Central memory CD4-positive, alpha-beta T cell (primary cell): ENCODE measurements at places on chromosomes 11 and 22.

- no peak for DNase-seq
These were observed 53.3 kb downstream of the FAR1 start for GRCh38 chr11:13721760-13722159.

- DNase-seq, result no peak
These were observed 2.0 kb downstream of the CLCF1 start for GRCh38 chr11:67371189-67371910.

DNA sequence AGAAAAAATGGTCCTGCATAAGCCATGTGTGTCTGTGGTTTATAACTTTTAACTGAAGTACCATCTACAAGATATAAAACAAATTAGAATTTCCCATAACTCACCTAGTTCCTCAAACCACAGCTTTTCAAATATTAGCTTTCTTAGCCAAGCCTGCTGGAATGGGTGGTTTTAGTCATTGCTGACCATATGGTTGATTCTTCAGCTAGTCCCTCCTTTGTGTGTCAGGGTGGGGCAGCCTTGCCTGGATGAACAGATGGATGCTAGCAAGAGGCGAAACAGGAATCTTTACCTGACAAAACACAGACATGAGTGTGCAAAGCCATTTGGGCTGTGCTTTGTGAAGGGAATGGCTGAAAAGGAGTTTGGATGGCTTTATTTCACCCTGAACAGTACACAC is 6.9 kb upstream of the B3GNT6 start:
- DNase-seq, result no peak

DNA sequence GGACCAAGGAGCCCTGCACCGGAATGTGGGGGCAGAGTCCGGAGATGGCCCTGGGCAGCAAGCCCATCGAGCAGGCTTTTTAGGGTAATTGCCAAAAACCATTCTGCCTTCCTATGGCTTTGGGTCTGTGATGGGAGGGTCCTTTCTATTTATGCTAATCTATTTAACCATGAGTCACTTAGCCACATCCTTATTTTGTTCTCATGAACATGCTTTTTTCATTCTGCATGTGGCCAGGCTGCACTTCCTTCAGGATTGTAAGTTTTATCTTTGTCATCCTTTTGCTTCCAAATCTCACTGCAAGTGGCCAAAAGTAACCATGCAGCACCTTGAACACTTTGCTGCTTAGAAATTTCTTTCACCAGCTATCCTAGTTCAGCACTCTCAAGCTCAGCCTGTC is 88.3 kb downstream of the EFCAB6 start:
- no peak for DNase-seq

GRCh38 chr22:35231585-35232084 is 25.7 kb upstream of the HMGXB4 start:
- DNase-seq, result peak; percentile 57

GRCh38 chr22:46367707-46368191 is 32.2 kb downstream of the TRMU start:
- DNase-seq, result peak; percentile 58

DNA sequence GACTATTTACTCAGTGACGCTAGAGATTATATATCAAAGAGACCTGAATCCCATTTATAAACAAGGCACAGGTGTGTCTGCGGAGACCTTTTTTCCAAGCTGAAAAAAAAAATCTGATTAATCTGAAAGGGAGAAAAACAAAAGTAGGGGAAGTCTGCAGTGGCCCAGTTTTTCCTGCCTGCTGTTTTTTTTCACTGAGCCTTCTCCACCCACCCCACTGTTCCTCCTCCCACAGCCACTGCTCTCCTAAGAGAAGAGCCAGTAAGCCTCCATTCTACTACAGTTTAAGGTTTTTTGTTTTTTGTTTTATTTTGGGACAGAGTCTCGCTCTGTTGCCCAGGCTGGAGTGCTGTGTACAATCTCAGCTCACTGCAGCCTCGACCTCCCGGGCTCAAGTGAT is 18.4 kb downstream of the ARFGAP2 start:
- no peak for DNase-seq

DNA sequence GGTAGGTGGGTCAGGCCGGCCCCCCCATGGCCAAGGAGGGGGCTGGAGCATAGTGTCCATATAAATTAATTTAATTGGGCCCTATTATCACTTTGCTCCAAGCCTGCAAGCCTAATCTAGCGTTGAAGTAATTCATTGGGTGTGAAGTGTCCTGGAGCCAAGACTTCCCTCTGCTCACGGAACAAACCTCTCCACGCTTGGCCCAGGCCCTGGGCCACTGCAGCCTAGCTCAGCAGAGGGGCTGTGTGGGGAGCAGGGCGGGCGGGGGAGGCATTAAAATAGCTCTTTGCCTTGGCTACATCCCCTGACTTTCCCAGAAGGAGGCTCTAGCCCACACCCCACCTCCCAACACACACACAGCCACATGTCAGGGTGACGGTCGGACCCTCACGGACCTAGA is 73.5 kb downstream of the THAP12 start:
- DNase-seq, result no peak

DNA sequence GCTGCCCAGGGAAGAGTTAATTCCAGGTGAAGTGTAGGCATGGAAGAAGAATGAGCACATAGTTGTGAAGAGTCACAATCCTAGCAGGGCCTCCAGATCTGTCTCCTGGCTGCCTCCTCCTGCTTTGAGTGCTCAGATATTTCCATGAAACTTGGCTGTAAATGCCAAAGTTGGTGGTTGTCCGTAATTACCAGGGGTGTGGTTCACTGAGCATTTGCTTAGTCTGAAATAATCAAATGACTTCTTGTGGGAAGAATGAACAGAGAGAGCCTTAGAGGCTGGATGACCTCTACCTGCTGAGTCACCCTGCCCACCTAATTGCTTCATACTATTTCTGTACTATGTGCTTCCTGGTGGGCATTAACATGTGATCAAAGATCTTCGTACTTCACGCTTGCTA is 50.9 kb downstream of the APIP start:
- DNase-seq, result no peak

- DNase-seq, result no peak
These were observed 550.7 kb downstream of the ETS1 start for GRCh38 chr11:128036556-128037093.

DNA sequence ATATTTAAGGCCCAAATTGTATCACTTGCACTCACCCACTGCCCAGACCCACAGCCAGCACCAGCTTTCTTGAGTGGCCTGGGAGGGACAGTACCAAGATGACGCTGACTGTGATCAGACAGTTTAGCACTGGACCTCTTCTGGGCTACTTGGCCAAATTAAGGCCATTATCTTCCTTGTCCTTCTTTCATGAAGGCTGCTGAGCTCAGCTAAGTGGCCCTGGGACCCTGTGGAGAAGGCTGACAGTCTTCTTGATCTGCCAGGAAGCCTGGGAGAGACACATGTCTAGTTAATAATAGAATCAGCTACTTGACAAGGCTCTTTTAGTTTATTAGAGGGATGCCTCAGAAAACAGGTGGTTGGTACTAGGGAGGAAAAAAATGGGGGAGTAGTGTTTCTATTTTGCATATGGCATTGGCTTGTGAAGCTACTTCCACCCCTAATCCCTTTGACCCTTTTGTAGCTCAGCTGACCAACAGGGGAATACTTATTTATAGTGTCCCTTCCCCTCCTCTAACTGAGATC is 127.9 kb upstream of the NTM start:
- DNase-seq, result no peak

DNA sequence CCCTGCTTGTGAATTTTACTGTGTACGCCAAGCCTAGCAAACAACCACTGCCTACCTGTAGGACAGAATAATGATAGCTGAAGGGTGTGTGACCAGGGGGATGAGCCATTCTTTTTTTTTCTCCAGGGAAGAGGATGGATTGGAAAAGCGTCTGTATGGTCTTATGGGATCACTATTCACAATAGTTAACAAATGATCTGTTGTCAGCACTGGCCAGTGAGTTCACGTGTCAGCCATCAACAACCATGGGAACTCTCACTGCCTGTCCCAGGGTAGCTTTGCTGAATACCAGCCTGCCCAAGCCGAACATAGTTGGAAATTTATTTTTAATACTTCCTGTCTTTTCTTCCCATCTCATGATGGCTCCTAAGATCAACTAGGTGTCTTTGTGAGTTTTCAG is 170.2 kb downstream of the ST3GAL4 start:
- DNase-seq, result no peak

- DNase-seq, result peak; percentile 54
These were observed 335 bp downstream of the TMEM138 start for GRCh38 chr11:61362542-61362875.

GRCh38 chr22:29821291-29822016 is 16.6 kb downstream of the ASCC2 start:
- no peak for DNase-seq

- DNase-seq, result no peak
These were observed 843 bp downstream of the OPCML start for GRCh38 chr11:133531458-133531857.

- no peak for DNase-seq
These were observed 19.0 kb downstream of the TRIM5 start for GRCh38 chr11:5665746-5666401.

- no peak for DNase-seq
These were observed 40.9 kb upstream of the SUSD2 start for GRCh38 chr22:24140357-24140756.

GRCh38 chr11:31643857-31644256 is 134.3 kb downstream of the ELP4 start:
- no peak for DNase-seq

DNA sequence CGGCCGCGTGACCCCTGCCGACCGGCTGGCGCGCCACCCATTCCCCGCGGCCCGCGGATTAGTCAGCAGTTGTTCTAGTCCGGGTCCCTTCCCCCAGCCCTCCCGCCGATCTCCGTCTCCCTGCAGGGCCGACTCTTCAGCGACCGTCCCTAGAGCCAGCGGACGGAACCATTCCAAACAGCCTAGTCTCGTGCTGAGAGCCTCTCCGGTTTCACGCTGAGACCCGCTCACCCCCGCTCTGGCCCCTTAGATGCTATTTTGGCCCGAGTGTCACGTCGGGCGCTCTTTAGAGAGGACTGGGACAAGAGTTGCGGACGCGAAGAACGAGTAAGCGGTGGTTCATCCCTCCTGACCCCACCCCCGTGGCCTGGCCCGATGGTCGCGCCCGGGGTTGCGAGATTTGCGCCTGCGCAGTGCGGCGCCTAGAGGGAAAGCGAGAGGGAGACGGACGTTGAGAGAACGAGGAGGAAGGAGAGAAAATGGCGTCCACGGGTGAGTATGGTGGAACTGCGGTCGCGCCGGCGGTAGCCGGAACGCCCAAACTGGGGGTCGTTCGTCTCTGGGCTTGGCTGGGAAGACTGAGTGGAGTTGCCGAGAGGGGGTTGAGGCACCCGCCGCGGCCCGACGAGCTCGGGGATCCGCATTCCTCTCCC is at the start of the genes EWSR1 and RHBDD3:
Gene EWSR1 (plus strand): TSS at position 411 of the 653 bp plus-strand sequence. CDS start 69 bp downstream, at position 480.
Gene RHBDD3 (minus strand): TSS at position 124 of the 653 bp plus-strand sequence. CDS start 2,355 bp downstream, outside the sequence.
- peak; percentile 95 for DNase-seq

DNA sequence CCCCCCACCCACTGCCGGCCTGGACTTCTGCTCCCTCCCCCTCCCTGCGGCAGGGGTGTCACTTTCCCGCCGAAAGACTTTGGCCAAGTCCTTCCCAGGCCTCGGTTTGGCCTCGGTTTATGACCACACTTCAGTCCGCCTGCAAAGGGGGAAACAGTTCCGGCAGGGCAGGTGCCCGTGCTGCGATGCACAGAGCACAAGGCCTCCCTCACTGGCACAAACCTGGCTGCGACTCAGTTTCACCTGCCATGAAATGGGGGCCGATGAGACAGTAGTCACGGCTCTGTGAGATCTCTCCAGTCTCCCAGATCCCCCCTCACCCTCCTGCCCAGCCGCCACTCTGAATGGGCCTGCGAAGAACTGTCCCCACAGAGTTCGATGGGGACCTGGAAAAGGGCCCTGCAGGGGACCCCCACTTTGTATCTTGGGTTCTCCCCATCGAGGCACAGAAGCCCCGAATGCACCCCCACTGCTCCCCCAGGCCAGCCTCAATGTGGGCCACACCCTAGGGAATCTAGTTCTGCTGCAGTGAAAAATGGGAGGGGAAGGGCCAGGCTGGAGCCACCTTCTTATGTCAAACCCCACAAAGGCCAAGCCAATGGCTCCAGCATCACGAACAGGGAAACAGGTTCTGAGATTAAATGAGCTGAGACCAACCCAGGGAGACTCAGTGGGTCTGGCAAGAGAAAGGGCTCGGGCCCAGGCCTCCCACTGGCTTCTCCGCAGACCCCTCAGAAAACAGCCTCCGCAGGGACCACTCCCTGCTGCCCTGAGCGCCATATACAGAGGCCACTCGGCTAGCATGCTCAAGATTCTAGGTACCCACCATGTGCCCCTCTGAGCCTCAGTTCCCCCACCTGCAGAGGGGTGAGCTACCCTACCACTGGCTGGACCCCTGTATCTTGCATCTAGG is 29.0 kb downstream of the ARVCF start:
- DNase-seq, result no peak

GRCh38 chr11:71971680-71972079 is 27.0 kb upstream of the IL18BP start:
- DNase-seq, result no peak

DNA sequence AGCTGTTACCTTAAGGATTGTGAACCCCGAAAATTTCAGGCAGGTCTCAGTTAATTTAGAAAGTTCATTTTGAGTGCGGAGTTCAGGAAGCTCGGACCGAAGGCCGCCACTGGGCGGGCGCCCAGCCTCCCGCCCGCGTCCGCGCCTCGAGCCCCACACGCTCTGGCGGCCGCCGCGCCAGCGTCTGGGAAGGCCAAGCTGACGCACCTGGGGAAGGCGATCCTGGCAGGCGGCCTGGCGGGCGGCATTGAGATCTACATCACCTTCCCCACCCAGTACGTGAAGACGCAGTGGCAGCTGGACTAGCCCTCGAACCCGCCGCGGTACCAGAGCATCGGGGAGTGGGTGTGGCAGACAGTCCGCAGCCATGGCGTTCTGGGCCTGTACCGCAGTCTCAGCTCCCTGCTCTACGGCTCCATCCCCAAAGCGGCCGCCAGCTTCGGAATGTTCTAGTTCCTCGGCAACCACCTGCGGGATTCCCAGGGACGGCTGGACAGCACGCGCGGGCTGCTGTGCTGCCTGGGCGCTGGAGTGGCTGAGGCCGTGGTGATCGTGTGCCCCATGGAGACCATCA is 79.5 kb downstream of the CCDC83 start:
- no peak for DNase-seq

DNA sequence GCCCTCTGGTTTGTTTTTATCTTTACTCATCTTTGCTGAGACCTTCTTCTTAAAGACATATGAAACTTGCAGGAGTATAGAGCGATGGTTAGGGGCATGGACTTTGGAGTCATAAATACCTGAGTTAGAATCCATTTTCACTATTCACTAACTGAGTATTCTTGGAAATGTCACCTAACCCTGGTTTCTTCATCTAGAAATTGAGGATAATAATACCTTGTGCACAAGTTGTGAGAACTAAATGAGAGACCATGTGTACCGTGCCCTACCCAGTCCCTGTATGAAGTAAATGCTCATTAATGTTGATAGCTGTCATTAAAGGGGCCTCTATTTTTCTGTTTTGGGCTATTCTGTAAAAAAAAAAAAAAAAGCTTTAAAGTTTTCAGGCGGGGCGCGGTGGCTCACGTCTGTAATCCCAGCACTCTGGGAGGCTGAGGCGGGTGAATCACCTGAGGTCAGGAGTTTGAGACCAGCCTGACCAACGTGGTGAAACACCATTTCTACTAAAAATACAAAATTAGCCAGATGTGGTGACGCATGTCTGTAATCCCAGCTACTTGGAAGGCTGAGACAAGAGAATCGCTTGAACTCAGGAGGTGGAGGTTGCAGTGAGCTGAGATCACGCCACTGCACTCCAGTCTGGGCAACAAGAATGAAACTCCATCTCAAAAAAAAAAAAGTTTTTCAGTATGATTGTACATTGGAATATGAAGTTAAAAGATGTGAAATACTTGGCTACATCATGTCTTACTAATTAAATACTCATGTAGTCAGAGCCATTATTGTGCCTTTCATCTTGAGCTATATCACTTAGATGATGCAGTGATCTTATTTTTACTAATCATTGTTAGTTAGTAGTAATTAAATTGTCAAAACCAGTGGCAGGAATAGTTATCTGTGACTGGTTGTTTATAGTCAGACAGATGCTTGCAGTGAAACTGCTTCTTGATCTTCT is 95.0 kb downstream of the AMOTL1 start:
- DNase-seq, result no peak
